Pancreas (tissue), 10 donors: ENCODE measurements at places on chromosomes 16 and 17. TPM values are rescaled to one million over a fixed set of nuclear protein-coding genes. Genes with fewer than 3 reads are reported as not detected.

LGALS9B gene
- polyA plus RNA-seq = not detected

NPTX1 gene
- 0.05 TPM for polyA plus RNA-seq

CD68 gene
- 1.8 TPM for polyA plus RNA-seq

UBE2G1 gene
- 4.3 TPM for polyA plus RNA-seq

NPIPA3 gene
- polyA plus RNA-seq = 2.2 TPM

BIRC5 gene
- 0.77 TPM for polyA plus RNA-seq

RHBDF2 gene
- 41.8 TPM for polyA plus RNA-seq

PABPN1L gene
- 0.63 TPM for polyA plus RNA-seq

SLC6A2 gene
- 0.52 TPM for polyA plus RNA-seq

CCL8 gene
- polyA plus RNA-seq = not detected

VMO1 gene
- 1.6 TPM for polyA plus RNA-seq

TBC1D3B gene
- polyA plus RNA-seq = 3.9 TPM

PERCC1 gene
- not detected for polyA plus RNA-seq

ATXN7L3 gene
- 29.8 TPM for polyA plus RNA-seq

CDT1 gene
- polyA plus RNA-seq = 0.30 TPM

TMEM235 gene
- 0.05 TPM for polyA plus RNA-seq

SLC5A10 gene
- not detected for polyA plus RNA-seq

ZNF768 gene
- polyA plus RNA-seq = 31.4 TPM

CD300C gene
- polyA plus RNA-seq = 0.19 TPM

CFAP119 gene
- 32.1 TPM for polyA plus RNA-seq

ARL5C gene
- not detected for polyA plus RNA-seq

ZNF469 gene
- 0.14 TPM for polyA plus RNA-seq

KRT31 gene
- not detected for polyA plus RNA-seq

PRR15L gene
- 64.9 TPM for polyA plus RNA-seq

CRYM gene
- polyA plus RNA-seq = 0.09 TPM

CSH1 gene
- not detected for polyA plus RNA-seq

DRC7 gene
- 2.0 TPM for polyA plus RNA-seq

EVI2A gene
- 0.99 TPM for polyA plus RNA-seq

OR3A3 gene
- not detected for polyA plus RNA-seq

CD300LG gene
- 4.3 TPM for polyA plus RNA-seq

KRTAP9-8 gene
- not detected for polyA plus RNA-seq

CAPNS2 gene
- not detected for polyA plus RNA-seq

STX1B gene
- polyA plus RNA-seq = 2.4 TPM

CORO1A gene
- polyA plus RNA-seq = 14.9 TPM

XYLT2 gene
- 15.5 TPM for polyA plus RNA-seq

FMNL1 gene
- polyA plus RNA-seq = 5.2 TPM
